ENCODE measurements at places on chromosomes 5 and 9.

GRCh38 chr9:60545878-60546385 lies 368.3 kb upstream of the SPATA31A5 start:
- DNase-seq: no peak

GRCh38 chr9:98795970-98796363 lies 388 bp downstream of the ANKS6 start:
- DNase-seq: no peak

DNA sequence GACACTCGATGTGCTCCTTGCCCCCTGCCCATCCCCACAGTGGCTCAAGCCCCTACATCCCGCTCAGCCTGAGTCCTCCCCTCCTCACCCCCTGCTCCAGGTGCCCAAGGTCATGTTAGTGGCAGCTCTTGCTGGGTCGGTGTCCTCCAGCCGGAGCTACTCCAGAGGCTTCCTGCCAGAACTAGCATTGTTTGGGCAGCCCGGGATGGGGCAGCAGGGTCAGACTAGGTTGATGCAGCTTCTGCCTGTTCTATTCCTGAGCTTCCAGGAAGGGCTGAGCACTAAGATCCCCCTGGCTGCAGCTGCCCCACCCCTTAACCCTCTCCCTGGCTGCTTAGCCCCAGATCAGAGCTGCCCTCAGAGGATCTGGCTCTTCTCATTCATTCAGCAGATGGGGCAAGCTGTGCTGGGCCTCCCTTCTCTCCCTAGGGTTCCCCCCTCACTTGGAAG lies 671 bp downstream of the RGS14 start:
- no peak for DNase-seq

DNA sequence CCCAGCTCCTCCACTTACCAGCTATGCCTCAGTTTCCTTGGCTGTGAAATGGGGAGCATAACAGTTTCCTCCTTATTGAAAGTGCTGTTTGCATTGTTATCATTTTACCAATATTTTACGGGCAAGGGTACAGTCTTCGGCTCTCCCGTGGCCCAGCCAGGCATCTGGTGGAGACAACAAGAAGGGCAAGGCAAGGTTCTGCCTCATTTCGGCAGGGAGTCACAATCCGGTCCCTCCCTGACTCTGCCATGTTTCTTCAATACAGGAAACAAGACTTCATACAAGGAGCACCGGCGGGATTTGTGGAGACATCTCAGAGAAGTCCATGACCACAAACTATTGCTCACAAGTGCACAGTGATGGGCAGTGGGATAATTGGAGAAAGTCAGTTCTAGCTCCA lies 174.0 kb downstream of the FGF18 start:
- DNase-seq: no peak

DNA sequence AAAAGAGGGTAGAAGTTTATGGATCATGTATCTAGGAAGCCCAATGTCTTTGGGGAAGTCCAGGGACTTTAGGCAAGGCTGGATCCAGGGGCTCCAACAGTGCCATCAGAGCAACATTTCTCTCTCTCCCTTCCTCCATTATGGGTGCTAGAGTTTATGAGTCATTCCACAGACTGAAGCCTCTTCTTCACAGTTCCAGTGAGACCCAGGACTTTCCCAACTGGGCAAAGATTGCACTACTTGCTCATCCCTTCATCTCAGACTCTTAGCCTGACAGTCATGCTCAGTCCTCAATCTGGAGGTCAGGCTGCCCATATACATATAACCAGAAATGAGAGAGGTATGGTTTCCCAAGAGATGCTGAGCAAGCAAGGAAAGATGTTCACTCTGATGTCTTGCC lies 110.7 kb downstream of the FEM1C start:
- no peak for DNase-seq

DNA sequence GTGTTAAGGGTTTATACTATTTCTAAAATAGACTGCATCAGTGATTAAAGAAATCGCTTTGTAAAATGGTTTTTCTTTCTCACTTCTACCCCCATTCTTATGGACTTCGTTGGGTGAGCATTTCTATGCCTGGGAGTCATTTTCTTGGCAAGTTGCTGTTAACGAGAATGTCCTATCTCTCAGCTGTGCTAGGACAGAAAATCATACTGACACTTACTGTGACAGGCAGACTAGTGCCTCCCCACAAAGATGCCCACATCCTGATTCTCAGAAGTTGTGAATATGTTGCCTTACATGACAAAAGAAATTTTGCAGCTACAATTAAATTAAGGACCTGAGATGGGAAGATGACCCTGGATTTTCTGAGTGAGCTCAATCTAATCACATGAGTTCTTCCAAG lies 65.1 kb upstream of the NMUR2 start:
- no peak for DNase-seq

GRCh38 chr9:137412431-137412830 lies 10.5 kb downstream of the EXD3 start:
- DNase-seq: peak; percentile 19

- peak; percentile 16 for DNase-seq
Observed at GRCh38 chr5:42943931-42944631, 96.0 kb downstream of the ANXA2R start.

DNA sequence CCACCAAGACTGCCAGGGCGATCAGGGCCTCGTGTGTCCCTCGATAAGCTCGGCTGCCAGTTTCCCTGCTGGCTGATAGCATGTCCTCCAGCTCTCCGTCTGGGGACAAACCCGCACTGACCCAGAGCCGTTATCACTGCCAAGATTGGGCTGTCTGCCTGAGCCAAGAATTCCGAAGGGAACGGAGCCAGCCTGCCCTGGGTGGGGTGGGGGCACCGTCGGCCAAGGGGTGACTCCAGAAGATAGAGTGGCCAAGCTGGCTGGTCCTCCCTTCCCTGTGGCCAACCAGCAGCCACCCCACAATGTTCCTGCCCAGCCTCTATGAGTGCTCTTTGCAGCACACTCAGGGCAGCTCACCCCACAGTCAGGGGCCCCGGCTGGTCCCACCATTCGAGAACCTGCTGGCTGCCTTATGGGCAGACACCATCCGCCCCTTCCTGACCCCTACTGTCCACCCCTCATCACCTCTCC lies 29.4 kb downstream of the HRH2 start:
- DNase-seq: no peak

DNA sequence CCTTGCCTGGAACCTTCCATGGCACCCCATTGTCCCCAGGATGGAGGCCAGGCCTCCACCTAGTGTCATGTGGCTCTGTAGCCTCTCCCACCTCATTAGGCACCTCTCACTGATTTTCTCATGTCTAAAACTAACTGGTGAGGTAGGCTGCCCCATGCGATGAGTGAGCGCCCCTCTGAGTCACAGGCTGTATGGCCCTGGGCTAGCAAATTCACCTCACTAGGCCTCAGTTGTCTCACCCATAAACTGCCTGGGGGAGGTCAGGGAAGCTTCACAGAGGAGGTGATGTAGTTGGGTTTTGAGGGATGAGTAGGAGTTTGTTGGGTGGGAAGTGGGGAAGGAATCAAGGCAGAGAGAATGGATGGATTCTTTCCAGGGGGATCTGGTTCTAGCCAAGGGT lies 8.8 kb downstream of the RXRA start:
- DNase-seq: no peak

- no peak for DNase-seq
Observed at GRCh38 chr9:90807006-90807405, 5.4 kb downstream of the SYK start.

- no peak for DNase-seq
Observed at GRCh38 chr5:2204366-2205184, 321.9 kb upstream of the IRX4 start.

DNA sequence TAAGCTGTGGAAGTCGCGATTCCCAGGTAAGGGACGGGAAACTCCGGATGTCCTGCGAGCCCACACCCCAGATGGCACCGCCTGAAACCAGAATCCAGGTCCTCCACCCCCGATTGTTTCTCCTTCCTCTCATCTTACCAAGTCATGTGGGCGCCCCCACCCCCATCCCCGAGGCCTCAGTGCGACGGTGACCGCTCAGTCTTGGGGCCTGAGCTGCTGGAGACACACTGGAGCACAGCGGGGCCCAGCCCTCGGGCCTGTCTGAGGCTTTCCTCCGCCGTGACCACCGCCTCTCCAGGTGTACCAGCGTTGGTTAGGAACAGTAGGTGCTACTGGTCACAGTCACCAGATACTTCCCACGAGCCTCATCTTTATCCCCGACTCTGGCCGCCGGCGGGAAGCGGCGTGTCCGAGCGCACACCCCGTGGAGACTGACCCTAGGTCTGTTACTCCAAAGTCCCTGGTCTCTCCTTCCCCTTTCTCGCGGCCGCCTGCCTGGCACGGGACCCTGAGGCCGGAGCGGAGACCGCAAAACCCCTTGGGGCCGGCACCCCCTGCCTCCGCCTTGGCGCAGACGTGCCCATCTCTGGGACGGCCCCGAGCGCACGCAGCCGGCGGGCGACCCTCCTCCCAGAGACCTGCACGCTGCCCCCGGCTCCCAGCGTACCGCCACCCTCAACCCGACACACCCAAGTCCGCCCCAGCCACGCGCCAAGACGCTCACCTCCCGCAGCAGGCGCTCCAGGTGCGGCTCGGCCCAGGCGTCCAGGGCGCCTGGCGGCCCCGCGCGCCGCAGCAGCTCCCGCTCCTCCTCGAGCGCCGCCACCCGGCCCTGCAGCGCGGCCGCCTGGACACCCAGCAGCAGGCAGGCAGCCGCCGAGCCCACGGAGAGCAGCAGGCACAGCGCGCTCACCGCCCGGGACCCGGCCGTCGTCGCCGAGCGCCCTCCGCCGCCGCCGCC lies 733 bp downstream of the COL23A1 start:
- peak; percentile 24 for DNase-seq

Data from fibroblast of upper back skin (primary cell).